ENCODE measurements at places on chromosomes 7 and 10.

DNA sequence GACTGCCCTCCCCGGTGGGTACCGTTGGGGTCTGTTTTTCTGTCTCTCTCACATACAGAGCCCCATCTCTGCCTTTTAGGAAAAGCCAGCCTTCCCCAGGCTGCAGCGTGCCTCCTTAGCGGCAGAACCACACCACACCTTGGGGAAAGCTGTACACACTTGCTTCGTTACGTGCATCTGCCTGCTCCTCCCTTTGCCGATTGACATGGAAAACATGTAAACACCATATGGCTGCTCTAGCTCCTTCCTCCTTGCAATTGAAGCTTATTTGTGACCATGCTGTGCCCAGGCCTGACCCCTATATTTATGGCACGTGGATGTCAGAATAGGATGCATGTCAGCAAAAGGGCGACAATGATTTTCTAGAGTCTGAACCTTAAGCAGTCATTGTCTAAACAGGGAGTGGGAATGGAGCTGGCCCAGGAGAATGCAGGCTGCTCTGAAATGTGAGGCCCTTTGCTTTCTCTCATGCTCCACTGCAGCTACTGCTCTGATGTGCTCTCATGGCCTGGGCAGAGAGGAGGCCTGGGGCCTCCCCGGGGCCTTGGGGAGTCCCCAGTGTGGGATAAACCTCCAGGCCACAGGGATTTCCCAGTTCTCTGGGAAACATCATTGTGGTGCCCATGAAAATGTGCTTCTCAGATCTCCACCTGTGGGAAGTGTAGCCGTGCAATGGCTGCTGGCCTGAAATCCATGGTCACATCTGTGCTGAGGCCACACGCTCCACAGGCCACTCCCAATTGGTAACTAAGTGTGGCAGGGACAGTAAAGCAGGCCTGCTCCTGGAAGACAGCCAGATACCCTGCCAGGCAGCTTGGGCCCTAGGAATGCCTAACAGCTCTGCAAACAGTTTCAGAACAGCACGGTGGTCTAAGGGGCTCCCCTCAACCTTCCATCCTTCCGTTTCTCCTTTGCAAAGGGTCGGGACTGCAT lies 18.6 kb downstream of the PDE6C start:
- no peak for DNase-seq

DNA sequence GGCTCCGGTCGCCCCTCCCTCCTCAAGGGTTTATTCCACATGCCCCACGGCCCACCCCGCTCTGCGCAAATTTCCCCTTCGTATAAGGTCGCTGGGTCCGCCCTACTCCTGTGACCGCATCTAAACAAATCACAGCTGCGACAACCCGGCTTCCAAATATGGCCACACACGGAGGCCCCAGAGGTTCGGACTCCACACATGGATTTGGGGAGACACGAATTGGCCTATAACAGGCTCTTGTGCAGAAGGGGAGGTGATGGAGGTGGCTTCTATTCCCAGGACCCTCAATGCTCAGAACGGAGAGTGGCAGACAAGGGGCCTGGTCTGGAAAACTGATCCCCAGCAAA lies 90.1 kb downstream of the FOXL3 start:
- no peak for DNase-seq

DNA sequence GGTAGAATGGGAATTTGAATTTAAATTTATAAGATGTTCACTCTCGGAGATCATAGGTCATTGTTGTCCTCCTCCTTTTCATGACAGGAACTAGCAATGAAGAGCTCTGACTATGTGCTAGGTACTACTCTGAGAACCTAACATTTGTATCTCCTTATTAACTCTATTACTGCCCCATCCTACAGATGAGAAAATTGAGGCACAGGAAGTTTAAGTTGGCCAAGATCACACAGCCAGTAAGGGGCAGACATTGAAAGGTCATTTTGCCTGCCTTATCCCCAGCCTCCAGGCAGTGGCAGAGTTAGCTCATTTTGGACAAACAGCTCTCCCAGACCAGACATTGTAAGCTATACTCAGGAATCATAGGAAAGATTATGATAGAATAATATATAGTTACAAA lies 6.0 kb downstream of the SRGN start:
- DNase-seq = no peak

GRCh38 chr10:8454357-8454756 lies 399.9 kb downstream of the GATA3 start:
- DNase-seq = no peak

- DNase-seq = no peak
These were observed 78.3 kb downstream of the MMRN2 start for GRCh38 chr10:86878983-86879713.
